Memory B cell (primary cell): ENCODE measurements at places on chromosomes 13 and 19.

- no peak for DNase-seq
Measured at GRCh38 chr13:44566601-44567000, 9.5 kb downstream of the TSC22D1 start.

DNA sequence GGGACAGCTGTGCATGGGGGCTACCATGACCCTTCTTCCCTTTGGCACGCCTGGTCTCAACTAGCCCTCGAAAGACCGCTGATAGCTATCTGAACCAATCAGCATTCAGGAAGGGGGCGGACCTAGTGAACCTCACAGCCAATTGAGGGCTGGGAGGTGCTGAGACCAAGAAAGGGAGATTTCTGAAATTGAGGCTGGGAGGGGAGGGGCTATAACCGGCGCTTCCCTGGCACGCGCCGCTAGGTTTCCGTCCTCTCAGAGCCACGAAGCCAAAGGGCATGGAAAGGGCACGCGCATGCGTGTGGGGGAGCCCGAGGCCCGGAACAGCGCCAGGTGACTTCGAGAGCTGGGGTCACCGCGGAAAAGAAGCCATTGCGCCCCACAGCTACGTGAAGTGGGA is 4.2 kb upstream of the PAFAH1B3 start:
- DNase-seq = no peak

DNA sequence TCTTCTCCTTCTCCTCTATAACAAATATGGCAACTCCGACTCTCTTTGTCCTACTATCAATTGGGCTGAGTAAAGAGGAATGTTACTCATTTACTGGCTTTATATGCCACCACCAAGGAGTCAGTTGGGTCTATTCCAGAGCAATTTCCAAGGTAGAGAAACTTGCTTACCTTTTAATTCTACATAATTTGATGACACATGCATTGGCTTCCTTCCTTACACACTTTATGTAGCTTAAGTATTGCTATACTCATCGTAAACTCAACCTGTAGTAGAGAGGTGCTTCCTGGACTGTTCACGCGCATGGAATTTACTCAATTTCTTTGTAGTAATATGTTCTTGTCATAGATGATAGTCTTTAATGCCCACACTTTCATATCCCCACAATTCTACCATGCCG is 160.7 kb downstream of the LMO7 start:
- DNase-seq = no peak

GRCh38 chr19:41195675-41196497 is 2.9 kb downstream of the CYP2S1 start:
- no peak for DNase-seq

DNA sequence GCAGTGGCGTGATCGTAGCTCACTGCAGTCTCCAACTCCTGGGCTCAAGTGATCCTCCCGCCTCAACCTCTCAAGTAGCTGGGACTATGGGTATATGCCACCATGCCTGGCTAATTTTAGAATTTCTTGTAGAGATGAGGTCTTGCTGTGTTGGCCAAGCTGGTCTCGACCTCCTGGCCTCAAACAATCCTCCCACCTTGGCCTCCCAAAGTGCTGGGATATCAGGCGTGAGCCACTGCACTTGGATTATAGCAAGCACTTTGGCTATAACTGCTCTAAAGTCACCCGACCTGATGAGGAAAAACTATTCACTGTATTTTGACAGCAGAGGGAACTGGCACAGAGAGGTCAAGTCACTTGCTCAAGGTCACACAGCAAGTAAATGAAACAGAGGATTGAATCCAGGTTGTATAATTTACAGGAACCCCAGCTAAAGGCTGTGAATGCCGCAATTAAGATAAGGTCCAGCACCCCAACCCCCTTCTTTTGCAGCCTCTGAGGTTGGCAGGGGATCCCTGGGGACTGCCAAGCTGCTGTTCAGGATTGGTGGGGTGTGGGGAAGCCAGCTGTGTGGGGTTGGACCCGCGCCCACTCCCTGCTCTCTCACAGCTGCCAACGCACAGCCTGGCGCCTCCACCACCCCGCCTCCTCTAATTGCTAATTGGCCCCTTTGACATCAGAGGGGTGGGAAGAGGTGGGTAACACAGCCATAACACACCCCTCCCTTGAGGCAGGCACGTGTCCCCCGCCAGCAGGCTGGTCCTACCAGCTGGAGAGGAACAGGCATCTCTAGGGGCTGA is 6.0 kb downstream of the TMIGD2 start:
- DNase-seq = no peak

DNA sequence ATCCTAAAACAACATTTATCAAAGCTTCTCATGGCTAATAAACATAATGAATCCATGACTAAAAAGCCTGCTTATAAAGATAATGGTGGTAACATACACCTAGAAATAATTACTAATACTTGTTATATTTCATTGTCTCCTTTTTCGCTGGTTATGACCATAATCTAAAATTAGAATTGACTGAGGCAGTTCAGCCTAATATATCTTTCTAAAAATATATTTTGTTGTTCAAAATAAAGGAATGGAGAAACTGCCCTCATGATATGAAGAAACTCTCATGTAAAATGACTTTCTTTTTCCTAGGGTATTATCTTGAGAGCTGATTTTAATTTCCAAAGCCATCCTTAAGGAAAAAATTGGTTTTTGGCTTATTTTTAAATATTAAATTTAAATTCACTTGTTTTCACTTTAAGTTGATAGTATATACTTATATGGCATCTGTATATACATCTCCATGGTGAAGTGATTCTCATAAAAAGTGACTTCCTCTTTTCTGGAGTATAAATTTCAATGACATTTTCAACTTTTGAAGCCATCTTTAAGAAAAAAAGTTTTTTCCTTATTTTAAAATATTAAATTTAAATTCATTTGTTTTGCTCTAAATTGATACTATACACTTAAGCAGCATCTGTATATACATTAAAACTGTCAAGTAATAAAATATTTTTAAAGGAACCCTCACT is 204.6 kb downstream of the VWA8 start:
- no peak for DNase-seq

DNA sequence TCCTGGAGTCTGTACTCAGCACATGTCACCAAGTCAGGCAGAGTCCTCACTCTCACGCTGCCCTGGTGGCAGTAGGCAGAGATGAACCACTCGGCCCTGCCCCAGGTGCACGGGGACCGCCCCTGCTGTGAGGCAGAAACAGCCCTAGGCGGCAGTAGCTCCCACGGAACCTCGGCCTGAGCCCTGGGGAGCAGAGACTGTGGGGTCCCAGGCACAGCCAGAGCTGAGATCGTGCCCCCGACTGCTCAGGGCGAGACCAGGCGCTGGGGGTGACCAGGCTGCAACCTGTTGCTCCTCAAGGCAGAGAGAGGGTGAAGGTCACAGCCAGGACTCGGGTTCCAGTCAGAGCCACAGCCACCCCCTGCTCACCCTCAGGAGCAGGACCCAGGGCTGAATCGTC is 34.9 kb downstream of the AP1M1 start:
- no peak for DNase-seq

- no peak for DNase-seq
Measured at GRCh38 chr13:97851269-97851668, 102.2 kb upstream of the IPO5 start.

- DNase-seq = no peak
Measured at GRCh38 chr13:97945342-97945741, 8.1 kb upstream of the IPO5 start.

DNA sequence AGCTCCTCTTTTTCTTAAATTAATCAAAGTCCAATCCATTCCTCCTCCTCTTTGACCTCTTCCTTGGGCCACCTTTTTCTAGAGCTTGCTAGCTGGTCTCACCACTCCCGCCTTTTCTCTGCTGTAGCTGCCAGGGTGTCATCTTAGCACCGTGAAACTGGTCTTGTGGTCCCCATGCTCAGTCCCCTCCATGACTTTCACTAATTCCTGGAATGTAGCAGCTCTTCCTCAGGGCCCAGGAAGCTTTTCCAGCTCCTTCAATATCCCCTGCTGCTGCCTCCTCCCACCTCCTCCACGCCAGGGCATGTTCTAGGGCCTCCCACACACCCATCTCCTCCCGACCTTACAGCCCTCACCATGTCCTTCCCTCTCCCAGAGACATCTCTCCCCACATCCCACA is 222.2 kb downstream of the MYO16 start:
- no peak for DNase-seq

GRCh38 chr13:98853771-98854221 is 101.3 kb upstream of the SLC15A1 start:
- DNase-seq = no peak

GRCh38 chr19:28313633-28314032 is 899.3 kb downstream of the UQCRFS1 start:
- DNase-seq = no peak

DNA sequence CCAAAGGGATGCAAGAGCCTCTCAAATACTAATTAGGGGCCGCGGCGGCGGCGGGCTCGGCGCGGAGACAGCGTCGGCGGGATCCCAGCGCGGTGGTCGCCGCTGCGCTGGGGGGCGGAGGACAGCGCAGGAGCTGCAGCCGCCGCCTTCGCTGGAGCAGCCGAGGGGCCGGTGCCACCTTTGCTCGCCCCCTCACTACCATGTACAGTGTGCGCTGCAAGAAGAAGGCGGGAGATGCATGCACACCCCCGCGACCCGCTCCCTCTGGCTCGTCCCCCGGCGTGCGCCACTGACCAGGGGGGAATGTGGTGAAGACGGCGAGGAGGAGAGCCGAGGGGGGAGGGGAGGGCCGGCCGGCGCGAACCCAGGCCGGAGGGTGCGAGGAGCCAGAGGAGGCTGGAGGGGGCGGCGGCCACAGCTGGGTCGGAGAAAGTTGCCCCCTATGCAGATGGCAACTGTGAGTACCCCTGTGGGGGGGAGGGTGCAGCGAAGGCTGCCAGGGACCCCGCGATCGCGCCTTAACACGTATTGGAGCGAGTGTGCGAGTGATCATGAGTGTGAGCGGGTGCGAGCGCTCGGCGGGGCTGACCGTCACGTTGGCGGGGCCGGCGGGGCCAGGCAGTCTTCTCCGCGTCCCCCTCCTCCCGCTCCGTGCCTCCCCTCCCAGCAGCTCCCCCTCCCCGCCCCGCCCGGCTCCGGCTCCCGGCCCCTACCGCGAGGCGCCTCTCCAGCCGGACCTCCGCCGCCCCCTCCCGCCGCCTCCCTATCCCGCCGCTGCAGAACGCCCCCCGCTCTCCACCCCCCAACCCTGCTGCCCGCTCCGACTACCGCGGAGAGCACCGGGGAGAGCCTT is 808 bp downstream of the SLITRK5 start:
- no peak for DNase-seq

GRCh38 chr13:36736119-36736726 is 62.4 kb downstream of the SERTM1 start:
- peak; percentile 5 for DNase-seq

DNA sequence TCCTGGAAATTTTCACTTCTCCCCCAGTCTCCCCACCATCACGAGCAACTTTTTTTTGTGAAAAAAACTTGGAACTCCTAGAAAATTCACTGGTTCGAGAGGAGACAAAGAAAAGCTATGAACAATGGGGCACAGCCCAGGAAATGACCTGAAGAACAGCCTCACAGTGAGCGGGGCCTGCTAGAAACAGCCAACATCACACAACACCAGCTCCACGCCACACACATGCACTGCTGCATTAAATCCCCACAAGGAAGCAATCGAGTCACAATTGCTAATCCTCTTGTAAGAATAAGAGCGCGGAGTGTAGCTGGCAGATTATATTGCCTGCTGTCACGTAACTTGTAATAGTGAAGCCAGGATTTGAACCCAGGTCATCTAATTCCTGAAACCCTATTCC is 48.8 kb downstream of the SLC7A1 start:
- no peak for DNase-seq

DNA sequence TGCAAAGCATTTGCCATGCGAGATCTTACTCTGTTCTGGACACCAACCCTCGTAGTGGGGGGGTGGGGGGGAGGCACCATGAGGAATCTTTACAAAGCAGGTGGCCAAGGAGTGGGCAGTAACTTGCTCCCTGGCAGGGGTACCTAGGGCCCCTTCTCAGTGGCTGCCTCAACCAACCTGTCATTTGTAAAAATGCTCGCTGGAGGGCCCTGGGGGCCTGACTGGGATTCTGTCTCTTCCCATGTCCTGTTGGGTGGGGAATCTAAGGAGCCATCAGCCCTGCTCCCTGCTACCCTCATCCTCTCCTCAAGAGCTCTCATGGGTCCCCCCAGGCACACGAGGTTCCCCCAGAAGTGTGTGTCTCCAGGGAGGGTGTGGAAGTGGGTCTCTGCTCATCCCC is 1.5 kb downstream of the KCNN1 start:
- DNase-seq = no peak

DNA sequence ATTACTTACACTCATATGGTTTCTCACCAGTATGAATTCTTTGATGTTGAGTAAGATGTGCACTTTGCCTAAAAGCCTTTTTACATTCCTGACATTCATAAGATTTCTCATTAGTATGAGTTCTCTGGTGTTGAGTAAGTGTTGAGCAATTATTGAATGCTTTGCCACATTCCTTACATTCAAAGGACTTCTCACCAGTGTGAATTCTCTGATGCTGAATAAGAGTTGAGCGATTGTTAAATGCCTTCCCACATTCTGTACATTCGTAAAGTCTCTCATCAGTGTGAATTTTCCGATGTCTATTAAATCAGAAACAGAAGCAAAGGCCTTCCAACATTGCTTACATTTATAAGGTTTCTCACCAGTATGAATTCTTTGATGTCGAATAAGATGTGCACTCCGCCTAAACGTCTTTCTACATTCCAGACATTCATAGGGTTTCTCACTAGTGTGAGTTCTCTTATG is 14.2 kb upstream of the ZFP30 start:
- no peak for DNase-seq

DNA sequence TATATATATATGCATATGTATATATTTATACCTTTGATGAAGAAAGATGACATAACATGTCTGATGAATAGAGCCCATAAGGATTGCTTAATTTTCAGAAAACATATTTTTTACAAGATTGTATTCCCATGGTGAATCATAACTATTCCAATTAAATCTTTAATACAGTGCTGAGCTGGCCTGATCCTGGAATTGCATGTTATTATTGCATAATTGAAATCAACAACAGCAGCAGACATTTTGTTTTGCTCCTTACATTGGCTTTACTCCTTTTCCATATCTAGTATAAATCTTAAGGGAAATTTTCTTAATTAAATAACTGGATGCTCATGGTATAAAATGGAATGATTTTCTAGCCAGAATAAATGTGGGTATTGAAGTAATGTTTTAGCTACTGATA is 22.0 kb downstream of the POSTN start:
- no peak for DNase-seq
